Coronary artery (tissue), 2 donors: ENCODE measurements at places on chromosomes 7 and 10.

GRCh38 chr10:132185601-132186487 lies 904 bp upstream of the DPYSL4 start:
- no peak for DNase-seq

DNA sequence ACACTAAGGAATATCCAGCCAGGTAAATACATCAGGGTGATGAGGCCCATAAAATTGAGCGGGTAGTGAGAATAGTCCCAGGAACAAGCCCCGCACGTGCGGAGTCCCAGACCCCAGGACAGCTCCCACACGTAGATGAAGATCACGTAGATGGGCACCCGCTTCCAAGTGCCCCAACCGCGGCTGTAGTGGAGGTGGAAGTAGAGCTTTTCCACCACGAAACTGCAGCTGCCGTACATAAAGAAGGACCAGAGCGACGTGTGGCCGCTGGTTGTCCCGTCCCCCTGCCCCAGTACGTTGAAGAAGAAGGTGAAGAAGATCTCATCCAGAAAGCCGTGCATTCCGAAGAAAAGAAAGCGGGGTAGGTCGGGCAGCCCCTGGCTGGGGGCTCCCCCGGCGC lies 948 bp downstream of the TMEM229A start:
- no peak for DNase-seq

- DNase-seq = no peak
Observed at GRCh38 chr7:156034397-156034796, 222.1 kb upstream of the SHH start.

DNA sequence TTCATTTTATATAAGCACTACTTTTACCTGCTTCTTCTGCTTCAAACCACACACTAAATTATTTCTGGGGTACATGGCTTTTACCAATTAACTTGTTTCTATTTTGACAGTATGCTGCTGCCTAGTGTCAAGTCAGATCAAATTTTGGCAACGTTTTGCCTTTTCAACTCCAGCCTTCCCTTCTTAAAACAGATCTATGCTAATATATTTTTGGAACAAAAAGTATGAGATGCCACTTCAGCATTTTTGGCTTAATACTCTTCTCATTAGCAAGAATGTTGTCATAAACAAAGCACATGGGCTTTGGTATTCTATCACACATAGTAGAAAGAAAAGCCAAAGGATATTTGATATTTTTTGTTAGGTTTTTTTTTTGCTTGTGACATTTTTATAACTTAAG lies 47.8 kb downstream of the SPAM1 start:
- DNase-seq = no peak

GRCh38 chr7:19144661-19145433 lies at the start of gene FERD3L:
FERD3L (minus strand) TSS chr7:19145421; CDS start chr7:19145362, 59 bp downstream.
- peak; percentile 62 for DNase-seq

- DNase-seq = no peak
Observed at GRCh38 chr10:77093126-77093525, 544.5 kb downstream of the KCNMA1 start.

- no peak for DNase-seq
Observed at GRCh38 chr7:126001349-126001748, 1071.7 kb upstream of the POT1 start.

DNA sequence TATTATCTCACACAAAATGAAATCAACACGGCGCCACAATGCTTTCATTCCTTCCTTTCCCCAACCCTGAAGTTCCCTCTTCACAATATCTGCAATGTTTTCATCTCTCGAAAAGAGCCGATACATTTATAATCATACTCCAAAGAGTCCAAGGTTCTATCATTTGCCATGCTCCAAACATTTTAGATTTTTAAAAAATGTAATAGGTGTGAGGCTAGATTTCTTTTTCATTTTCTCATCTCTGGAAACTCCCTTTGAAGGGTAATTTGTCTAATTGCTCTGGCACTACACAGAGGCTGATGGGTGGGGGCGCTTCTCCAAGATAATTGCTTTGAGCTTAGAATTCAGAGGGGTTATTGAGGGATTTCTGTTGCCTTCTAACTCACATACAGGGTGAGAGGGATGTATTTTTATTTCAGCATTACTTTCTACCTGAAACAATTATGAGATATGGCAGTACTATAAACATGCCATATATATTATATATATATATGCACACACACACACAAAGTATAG lies 4.9 kb downstream of the DLX5 start:
- DNase-seq = no peak

GRCh38 chr7:41148521-41148951 lies 554.4 kb downstream of the INHBA start:
- no peak for DNase-seq

DNA sequence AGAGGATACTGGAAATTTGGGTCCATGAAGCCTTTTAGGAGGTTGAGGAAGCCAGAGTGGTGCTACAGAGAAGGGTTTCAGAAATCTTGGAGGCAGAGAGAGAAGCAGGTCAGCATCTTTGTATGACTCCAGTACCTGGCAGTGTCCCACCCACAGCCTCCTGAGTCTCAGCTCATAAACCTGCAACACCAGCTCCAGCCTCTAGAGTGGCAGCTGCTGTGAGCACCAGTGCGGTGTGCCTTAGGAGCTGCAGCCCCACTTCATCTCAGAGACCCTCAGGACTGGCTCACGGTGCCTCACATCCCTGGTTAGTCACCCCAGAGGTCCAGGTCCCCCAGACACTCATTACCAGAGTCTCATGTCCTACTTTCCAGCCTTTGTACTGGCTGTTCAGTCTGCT lies 84.8 kb upstream of the PRKAR2B start:
- DNase-seq = no peak

- DNase-seq = no peak
Observed at GRCh38 chr10:58755340-58755610, 242.6 kb downstream of the BICC1 start.

GRCh38 chr7:103598326-103598905 lies 152.4 kb upstream of the SLC26A5 start:
- no peak for DNase-seq

DNA sequence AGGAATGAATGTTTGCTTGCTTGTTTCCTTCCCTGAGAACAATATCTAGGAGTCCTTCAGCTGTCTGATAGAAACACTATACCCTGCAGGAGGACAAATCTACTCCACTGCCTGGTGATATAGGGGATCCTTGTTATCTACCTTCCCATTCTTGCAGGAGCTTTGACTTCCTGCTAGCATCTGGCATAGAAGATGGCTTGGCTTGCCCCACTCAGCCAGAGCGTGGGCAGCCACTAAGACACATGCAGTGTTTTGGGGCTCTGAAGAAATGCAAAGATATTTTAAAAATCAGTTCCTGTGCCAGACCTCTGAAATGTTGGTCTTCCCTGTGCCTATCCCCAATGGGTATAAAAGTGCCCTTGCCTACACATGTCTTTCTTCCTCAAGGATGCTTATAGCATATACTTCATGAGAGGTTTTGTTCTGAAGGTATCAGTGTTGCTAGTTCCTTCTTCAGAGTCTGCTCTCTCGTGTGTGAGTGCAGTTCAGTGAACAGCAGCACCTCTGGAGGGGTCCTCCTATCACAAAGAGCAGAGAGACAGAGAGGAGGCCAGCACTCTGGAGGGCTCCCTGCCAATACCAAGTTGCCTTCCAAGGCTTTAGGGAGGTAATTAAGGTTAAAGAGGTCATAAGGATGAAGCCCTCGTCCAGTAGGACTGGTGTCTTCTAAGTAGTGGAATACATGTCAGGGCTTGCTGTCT lies 149.1 kb upstream of the CALCR start:
- no peak for DNase-seq

DNA sequence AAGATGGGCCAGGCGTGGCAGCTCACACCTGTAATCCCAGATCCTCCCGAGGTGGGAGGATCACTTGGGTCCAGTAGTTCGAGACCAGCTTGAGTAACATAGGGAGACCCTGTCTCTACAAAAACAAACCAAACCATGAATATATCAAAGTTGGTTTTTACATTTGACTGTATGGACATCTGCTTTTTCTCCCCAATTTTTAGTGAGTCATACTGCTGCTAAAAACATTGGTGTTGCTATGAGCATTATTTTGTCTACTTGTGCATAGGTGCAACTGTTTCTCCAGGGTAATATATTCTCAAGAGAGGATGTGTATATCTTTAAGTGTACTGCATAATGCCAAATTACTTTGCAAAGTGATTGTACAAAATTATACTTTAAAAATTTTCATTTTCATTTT lies 769 bp upstream of the TMEM248 start:
- no peak for DNase-seq

GRCh38 chr7:21507627-21508343 lies 35.1 kb upstream of the DNAH11 start:
- no peak for DNase-seq

DNA sequence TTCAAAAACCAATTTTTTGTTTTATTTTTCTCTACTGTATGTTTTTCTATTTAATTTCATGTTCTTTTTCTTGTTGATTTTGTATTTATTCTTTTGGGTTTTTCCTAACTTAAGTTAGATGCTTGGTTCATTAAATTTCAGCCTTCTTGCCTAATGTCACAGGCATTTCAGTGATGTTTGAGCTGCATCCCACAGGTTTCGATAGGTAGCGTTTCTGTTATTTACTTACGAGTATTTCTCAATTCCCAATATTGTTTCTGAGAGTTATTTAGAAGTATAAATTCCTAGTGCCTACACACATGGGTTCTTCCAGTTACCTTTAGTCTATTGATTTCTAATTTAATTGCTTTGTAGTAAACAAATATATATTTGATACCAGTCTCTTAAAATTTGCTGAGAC lies 18.2 kb downstream of the PROSER2 start:
- no peak for DNase-seq

DNA sequence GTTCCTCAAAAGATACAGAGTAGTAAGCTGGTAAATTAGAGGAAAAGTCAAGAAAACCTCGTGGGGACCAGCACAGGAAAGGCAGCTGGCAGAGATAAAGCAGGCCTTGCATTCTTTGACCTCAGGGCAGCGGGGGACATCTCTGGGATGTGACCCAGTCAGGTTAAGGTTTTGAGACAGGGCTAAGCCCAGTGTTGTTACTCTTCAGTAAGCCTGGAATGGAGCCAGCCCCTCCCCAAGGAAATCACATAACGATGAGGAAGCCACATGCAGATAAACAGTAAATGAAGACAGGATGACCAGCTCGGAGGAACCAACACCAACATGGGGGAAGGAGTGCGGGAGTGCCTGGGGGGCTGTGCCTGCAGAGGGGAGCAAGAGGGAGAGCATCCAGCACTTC lies 99.6 kb downstream of the JAZF1 start:
- DNase-seq = no peak
